ENCODE measurements at places on chromosomes 1 and 21.

DNA sequence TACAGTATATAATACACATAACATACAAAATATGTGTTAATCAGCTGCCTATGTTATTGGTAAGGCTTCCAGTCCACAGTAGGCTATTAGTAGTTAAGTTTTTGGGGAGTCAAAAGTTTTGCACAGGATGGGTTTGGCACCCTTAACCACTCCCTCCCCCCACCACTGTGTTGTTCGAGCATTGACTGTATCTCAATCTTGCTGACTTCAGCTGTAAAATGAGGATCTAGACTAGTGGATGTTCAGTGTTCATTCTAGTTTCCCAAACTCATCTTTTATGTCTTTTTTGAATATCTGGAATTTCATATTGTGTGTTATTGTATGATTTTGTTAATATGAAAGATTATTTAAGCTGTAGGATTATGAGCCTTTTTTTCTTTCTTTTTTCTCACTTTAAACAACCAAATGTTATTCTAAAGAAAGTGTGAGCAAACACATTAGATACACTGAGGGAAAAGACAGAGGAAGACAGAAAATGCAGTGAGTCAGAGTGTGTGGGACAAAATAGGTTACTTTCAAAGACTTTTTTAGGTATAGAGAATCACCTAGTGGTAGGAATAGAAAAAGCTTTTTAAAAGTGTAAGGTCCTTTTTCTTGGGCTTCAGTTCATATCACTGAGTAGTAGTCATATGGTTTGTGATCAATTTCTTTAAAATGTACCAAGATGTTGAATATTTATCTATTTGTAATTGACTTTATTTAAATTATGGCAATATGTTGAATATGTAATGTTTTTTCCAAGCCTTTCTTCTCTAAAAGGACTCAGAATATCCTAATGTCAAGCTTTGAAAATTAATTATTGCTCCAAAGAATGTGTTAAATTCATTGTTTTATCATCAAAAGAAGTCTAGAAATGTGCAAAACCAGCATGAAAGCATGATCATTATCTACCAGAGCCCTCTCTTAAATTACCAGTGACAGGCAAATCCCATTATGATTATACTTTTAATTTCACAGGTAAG, 17.9 kb upstream of the CENPF start:
- H3K4me1 ChIP-seq = no peaks in the 10 kb centered on the region
- H3K27ac ChIP-seq = no peak overlapping the region
- H3K4me3 ChIP-seq = no peak overlapping the region
- DNase-seq = no peak
- no peaks in the 10 kb centered on the region for H3K36me3 ChIP-seq

DNA sequence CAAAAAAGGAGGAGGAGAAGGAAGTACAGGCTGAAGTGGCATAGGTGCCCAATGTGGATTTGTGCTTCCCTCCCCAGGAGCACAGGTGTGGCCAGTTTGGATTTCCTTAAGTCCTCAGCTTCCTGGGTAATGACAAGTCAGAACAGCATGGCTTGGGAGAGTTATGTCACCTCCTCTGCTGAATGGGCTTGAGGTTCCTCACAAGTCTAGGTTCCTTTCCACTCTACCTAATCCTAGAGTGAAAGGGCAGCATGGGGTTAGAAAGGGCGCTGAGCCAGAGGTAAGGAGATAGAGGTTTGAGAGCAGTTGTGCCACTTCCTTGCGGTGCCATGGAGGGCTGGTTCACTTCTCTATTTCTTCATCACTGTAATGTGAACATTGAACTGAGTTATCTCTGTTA, 35.5 kb upstream of the IL20 start:
- H3K4me1 ChIP-seq = peaks cover 57% of the 10 kb centered on the region
- H3K4me3 ChIP-seq = peak overlapping the region; percentile 39
- H3K27ac ChIP-seq = peak overlapping the region; percentile 90
- H3K27me3 ChIP-seq = peaks cover 2% of the 10 kb centered on the region
- no peaks in the 10 kb centered on the region for H3K36me3 ChIP-seq

DNA sequence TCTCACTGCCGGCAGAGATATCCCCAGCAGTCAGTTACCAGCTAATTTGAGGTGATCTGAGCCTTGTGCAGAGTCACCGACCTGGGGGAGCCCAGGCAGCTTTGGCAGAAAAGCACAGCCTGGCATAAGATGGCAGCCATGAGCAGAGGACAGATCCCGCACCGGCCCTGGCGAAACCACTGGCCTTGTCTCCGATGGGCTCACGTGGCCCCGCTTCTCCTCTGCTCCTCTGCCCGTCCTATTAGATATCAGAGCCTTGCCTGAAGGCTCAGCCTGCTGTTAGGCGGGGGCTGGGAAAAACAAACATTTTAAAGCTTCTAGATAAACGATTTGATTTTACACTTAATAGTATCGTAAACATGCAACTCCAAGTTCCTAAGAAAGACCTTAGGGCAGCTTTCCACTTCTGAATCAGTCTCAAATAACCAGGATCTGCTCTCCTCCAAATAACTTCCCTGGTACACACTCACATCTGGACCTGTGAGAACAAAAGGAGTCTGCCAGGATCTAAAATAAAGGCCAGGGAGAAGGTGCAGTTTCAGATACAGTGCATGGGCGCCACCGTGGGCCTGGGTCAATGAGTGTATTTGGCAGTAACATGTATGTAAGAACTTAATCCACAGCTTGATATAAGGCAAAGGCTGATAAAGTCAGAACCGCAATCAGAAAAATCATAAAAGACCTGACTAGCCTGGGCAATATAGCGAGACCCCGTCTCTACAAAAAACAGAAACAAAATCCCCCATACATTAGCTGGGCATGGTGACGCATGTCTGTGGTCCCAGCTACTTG, 10.0 kb downstream of the EDARADD start:
- H3K27me3 ChIP-seq = peaks cover 15% of the 10 kb centered on the region
- DNase-seq = no peak
- H3K27ac ChIP-seq = no peak overlapping the region

GRCh38 chr1:247576514-247576913, 11.6 kb upstream of the OR2G2 start:
- H3K4me1 ChIP-seq = no peaks in the 10 kb centered on the region
- DNase-seq = no peak
- no peaks in the 10 kb centered on the region for H3K36me3 ChIP-seq
- H3K27me3 ChIP-seq = no peaks in the 10 kb centered on the region
- H3K4me3 ChIP-seq = no peak overlapping the region
- no peak overlapping the region for H3K27ac ChIP-seq

- H3K27ac ChIP-seq = no peak overlapping the region
- no peaks in the 10 kb centered on the region for H3K36me3 ChIP-seq
- H3K4me3 ChIP-seq = no peak overlapping the region
These were observed 78.4 kb upstream of the ERRFI1 start for GRCh38 chr1:8104278-8105236.

- H3K4me1 ChIP-seq = no peaks in the 10 kb centered on the region
- H3K4me3 ChIP-seq = no peak overlapping the region
- H3K27me3 ChIP-seq = no peaks in the 10 kb centered on the region
- H3K36me3 ChIP-seq = no peaks in the 10 kb centered on the region
- no peak for DNase-seq
These were observed 37.6 kb downstream of the TFF3 start for GRCh38 chr21:42277593-42277992.

GRCh38 chr1:184753608-184754475, 816 bp downstream of the EDEM3 start:
- peak overlapping the region; percentile 82 for H3K27ac ChIP-seq
- peak; percentile 71 for DNase-seq
- H3K4me1 ChIP-seq = peaks cover 27% of the 10 kb centered on the region
- peaks cover 4% of the 10 kb centered on the region for H3K36me3 ChIP-seq
